ENCODE measurements at places on chromosomes 6 and 20. TPM values are rescaled to one million over a fixed set of nuclear protein-coding genes. Genes with fewer than 3 reads are reported as not detected.
A peak's percentile ranks its signal among the peaks of the same experiment; 100 is the strongest.

GRCh38 chr6:128738112-128738511 is 144.8 kb upstream of the LAMA2 start:
- DNase-seq, result no peak

GRCh38 chr6:88975369-88975768 is 12.0 kb upstream of the RNGTT start:
- no peak for DNase-seq

DNA sequence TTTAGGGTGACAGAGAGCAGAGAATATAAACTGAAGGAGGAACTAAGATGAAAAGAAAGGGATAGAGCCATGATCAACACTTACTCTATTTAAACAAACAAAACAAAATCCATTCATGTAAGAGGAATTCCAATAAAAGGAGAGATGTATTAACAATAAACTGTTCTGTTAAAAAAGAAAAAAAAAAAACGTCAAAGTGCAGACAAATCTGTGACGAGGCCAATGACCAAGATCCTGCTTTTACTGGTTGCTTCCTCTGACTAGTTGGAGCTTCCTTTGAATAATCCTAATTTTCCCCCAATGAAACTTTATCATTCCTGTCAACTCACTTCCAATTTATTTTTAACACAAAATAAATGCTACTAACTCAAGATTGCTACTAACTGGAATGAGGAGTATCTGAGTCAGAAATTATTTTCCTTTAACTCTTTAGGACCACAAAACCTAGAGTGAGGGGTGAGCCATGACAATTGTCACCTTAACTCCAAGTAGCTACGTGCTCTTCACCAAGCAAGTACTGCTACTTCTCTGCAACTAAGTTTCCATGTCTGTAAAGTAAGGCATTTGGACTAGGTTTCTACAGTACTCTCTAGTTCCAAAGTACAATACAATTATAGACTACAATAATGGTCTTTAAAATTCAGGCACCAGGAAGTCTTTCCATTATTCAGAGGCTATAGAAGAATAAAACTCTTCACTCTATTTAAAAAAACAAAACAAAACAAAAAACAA is 152.0 kb downstream of the PTPRK start:
- DNase-seq, result no peak

GRCh38 chr20:1537731-1538058 is 19.8 kb downstream of the SIRPD start:
- no peak for DNase-seq

DNA sequence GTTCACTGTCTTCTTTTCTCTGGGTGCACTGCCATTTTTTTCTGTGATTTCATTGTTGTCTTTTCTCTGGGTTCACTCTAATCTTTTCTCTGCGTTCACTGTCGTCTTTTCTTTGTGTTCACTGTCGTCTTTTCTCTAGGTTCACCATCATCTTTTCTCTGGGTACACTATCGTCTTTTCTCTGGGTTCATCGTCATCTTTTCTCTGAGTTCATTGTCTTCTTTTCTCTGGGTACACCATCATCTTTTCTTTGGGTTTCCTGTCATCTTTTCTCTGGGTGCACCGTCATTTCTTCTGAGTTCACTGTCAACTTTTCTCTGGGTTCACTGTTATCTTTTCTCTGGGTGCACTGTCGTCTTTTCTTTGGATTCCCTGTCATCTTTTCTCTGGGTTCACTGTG is 137.6 kb upstream of the MAP3K4 start:
- no peak for DNase-seq

- DNase-seq, result no peak
Measured at GRCh38 chr20:20410678-20411077, 42.8 kb downstream of the INSM1 start.

- DNase-seq, result no peak
Measured at GRCh38 chr6:25142506-25142905, 136.7 kb upstream of the CARMIL1 start.

DNA sequence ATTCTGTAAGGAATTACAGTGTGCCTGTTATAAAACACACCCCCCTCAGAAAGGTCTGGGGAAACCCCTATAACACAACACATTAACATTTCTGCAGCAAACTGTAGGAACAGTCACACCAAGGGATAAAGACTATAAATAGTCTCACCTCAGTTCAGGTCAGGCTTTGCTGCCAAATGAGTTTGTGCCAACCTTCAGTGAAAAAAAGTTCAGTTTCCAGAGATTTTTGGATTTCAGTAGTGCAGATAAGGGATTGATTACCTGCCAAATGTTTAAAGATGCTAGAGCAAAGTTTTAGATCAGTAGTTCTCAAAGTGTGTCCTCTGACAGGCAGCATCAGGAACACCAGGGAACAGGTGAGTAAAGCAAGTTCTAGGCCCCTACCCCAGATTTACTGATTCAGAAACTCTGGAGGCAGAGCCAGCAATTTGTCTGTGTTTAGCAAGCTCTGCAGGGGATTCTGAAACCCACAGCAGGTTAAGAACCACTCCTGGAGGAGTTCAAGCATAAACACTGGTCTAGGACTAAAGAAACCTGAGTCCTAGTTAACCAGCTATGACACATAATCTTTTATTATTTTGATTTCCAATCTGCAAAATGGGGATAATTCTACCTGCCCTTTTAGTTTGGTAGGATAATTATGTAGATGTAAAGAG is 111.0 kb downstream of the RCAN2 start:
- DNase-seq, result peak; percentile 4

- no peak for DNase-seq
Measured at GRCh38 chr20:35134472-35134871, 12.7 kb downstream of the EDEM2 start.

GRCh38 chr20:4102381-4102780 is 87.0 kb upstream of the RNF24 start:
- DNase-seq, result no peak

GRCh38 chr6:168574075-168574698 is 133.2 kb downstream of the SMOC2 start:
- DNase-seq, result no peak

Gene SLC35D3
- total RNA-seq, result not detected

Gene HLA-DRA
- 0.46 TPM for total RNA-seq

Gene DLGAP4
- 17.2 TPM for total RNA-seq

Gene RAET1G
- 0.86 TPM for total RNA-seq

Gene F13A1
- total RNA-seq, result 0.06 TPM

Gene ANKEF1
- 6.6 TPM for total RNA-seq

Measured in Daoy (cell line).